ENCODE measurements at places on chromosomes 4 and X.

DNA sequence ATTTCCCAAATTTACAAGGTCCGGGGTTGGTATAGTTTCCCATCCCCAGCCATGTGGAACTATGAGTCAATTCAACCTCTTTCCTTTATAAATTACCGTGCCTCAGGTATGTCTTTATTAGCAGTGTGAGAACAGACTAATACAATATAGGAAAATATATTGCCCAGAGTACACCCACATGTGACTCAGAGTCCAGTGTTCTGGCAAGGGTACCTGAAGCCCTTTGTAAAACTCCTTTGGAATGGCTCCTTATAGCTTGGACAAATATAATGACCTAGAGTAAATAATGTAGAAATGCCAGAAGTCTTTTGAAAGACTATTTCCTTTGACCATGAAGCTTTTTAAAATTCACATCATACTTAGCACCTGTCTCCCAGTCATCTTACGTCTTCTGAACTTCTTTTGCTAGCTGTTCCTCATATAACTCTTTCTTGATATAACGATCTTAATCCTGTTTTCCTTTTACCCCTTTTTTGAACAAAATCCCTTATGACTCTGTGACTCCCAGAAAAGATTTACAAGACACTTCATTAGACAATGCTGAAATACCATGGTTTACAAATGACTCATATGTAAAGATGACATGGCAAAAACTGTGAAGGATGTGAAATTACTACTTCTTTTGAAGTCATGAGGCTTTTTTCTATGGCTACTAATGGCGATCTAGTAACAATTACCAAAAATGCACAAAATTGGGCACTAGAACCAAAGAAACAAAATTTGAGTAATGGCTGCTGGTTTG is 408.9 kb downstream of the NAP1L3 start:
- no peak for DNase-seq

DNA sequence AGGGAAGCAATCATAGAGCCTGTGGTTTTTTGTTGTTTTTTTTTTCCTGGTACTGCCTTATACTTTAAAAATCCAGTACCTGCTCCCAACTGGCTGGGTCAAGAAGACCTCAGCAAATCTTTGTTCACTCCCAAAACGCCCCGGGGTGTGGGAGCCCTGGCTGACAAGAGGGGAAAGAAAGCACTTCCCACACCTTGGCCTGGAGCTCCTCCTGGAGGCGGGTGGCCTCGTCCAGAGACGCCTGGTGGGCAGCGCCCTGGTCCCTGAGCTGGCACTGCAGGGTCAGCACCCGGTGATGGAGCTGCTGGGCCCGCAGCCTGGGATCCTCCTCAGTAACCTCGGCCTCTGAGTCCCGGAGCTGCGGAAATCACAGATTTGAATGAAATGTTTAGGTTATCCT is 38.2 kb downstream of the C4orf50 start:
- DNase-seq = no peak

DNA sequence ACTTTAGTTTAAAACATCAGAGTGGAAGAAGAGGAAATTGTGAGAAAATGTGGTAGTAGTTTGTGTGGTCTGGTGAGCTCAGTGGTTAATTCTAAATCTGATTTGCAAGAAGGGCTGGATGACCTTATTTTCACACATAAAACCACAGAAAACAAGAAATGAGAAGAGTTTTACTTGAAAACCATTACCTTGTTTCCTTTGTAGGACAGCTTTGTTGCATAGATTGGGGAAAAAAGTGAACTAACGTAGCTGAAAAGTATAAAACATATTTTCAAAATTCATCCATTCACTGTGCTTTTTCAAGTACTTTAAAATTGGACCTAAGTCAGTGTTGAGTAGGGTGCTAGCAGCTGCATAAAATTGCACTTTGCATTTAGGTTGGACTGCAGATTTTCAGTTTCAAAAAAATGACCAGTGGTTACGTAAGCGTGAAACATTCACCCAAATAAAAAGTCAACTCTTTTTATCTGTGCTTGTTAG is 211.3 kb downstream of the ARHGAP10 start:
- no peak for DNase-seq

DNA sequence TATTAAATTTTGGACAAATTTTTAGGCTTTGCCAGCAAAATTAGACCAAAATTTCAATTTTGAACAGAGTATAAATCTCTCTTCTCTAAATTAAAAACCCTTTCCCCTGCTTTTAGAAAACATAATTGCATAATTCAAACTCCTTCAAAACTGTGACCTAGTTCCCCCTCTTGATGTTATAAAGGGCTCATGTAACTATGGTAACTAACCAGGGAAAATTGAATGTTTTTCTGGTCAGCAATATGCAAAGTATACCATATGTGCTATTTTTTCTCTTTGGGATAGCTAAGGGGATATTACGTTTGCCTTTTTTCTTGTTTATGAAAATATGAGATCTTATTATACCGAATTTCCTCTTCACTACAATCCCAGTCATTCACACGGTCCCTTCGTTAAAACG is 5.1 kb upstream of the ING2 start:
- DNase-seq = no peak

DNA sequence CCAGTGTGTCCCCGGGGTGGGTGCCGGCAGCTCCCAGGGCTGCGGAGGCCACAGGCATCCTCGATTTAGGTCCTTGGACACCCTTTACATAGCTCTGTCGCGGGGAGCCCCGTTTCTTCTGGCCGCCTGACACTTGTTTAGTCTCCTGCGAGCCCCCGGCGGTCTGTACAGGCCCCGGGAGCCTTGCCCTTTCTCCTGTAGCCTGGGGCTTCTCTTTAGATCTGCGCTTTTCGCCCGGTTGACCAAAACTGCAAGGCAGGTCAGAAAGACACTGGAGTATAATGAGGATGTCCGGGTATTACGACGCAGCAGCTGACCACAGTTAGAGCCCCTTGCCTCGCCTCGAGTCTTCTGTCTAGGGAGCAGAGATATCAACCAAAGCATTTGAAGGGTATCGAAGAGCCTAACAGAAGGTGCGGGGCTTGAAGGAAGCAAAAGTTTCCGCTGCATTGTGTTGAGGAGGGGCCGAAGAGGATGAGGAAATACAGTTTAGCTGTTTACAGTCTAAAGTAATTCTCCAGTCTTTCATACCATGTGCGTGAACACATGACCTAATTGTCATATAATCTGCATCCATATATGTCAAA is 479 bp downstream of the BRCC3 start:
- no peak for DNase-seq

DNA sequence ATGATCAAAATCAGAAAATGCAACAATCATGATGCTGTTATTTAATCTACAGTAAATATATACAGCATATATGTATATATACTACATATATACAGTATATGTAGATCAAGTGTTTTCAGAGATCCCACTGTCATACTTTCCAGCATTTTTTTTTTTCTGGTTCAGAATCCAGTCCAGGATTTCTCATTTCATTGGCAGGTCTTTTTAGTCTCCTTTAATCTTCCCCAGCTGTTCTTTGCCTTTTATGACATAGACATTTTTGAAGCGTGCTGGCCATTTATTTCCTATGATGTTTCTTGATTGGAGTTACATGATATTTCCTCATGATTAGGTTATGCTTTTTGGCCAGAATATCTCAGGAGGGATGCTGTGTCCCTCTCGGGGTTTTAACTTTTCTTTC is 92.0 kb upstream of the TLR2 start:
- no peak for DNase-seq
